ENCODE measurements at places on chromosomes 4 and X.

GRCh38 chr4:70768301-70768948 lies 46.7 kb downstream of the RUFY3 start:
- no peaks in the 10 kb centered on the region for H3K27me3 ChIP-seq
- peaks cover 4% of the 10 kb centered on the region for H3K4me1 ChIP-seq
- H3K4me3 ChIP-seq = no peak overlapping the region
- DNase-seq = no peak

- H3K4me3 ChIP-seq = no peak overlapping the region
- H3K27me3 ChIP-seq = no peaks in the 10 kb centered on the region
- no peak overlapping the region for H3K27ac ChIP-seq
- H3K4me1 ChIP-seq = no peaks in the 10 kb centered on the region
- H3K36me3 ChIP-seq = no peaks in the 10 kb centered on the region
These were observed 60.6 kb downstream of the CHRDL1 start for GRCh38 chrX:110734894-110735541.

DNA sequence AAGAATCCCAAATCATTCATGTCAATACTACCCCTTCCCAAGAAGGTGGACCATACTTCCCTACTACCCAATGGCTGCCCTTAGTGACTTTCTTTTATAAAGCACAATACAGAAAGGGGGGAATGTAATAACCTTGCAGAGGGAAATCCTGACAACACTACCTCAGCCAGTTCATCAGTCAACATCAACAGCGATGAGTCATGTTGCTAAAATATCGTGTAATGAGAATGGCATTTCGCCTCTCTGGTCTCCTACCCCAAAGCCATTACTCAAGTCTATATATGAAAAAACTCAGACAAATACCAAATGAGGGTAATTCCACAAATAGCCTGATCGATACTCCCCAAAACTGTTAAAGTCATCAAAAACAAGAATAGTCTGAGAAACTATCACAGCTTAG lies 3.3 kb upstream of the MAGEA8 start:
- no peak overlapping the region for H3K4me3 ChIP-seq
- H3K36me3 ChIP-seq = no peaks in the 10 kb centered on the region
- no peaks in the 10 kb centered on the region for H3K27me3 ChIP-seq
- H3K27ac ChIP-seq = no peak overlapping the region
- no peak for DNase-seq

GRCh38 chr4:39331191-39331590 lies 35.0 kb downstream of the RFC1 start:
- H3K27me3 ChIP-seq = no peaks in the 10 kb centered on the region
- H3K27ac ChIP-seq = no peak overlapping the region
- H3K4me3 ChIP-seq = no peak overlapping the region
- peaks cover 17% of the 10 kb centered on the region for H3K36me3 ChIP-seq

DNA sequence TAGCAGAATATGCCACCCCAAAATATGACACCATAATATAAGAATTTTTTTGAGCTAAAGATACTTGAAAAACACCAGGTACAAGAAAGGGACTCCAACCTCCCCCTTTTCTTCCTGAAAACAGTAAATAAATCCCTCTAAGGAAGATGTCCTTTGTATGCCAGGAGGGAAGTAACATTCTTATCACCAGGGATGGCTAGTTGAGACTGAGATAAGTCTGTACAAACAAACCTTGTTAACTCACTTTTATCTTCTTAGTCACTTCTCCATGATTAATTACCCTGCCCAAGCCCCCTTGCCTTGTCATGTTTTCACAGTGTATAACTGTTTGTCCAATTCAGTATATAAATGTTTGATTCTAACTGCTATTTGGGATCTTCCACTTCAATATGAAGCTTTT lies 888.0 kb downstream of the PCDH18 start:
- H3K4me3 ChIP-seq = no peak overlapping the region
- H3K4me1 ChIP-seq = no peaks in the 10 kb centered on the region
- no peaks in the 10 kb centered on the region for H3K27me3 ChIP-seq
- no peak for DNase-seq
- H3K36me3 ChIP-seq = no peaks in the 10 kb centered on the region

DNA sequence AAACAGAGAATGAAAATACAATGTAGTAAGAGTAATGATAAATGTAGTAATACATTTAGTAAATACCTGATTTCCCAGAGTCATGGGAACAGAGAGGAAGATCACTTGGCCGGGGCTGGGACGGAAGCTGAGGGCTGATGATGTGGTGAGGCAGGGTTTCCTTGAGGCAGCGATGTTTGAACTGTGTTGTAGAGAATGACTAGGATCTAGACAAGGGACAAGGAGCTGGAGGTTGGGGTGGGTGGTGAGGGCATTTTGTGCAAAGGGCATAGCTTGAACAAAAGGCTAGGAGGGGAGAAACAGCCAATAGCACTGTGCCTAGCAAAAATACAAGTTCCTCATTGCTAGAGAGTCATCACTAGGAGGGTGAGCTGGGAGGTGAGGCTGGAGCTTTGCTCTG lies 64.3 kb upstream of the RAPGEF2 start:
- H3K27ac ChIP-seq = no peak overlapping the region
- H3K27me3 ChIP-seq = peaks cover 20% of the 10 kb centered on the region
- H3K36me3 ChIP-seq = no peaks in the 10 kb centered on the region
- DNase-seq = no peak

DNA sequence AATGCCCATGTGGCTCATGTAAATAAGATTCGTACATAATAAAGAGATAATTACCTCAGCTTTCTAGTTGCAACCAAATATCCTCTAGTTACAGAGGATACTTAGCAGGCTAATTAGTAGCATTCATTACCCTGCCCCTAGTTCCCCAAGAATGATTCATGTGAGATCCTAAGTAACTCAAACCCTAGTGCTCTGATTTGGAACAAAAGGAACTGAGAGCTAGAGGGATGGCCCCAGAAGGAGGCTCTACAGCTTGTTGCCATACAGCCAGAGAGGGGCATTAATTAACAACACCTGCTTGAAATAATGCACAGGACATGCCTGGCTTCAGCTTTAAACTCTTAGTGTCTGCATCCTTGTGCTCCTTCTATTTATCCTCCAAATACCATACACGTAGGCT lies 32.6 kb upstream of the CBR4 start:
- H3K4me3 ChIP-seq = no peak overlapping the region
- no peaks in the 10 kb centered on the region for H3K36me3 ChIP-seq
- H3K27me3 ChIP-seq = peaks cover 1% of the 10 kb centered on the region
- no peaks in the 10 kb centered on the region for H3K4me1 ChIP-seq

GRCh38 chr4:33091961-33092360 lies 2371.8 kb downstream of the PCDH7 start:
- H3K27ac ChIP-seq = no peak overlapping the region
- H3K27me3 ChIP-seq = no peaks in the 10 kb centered on the region
- no peak overlapping the region for H3K4me3 ChIP-seq

GRCh38 chr4:187270154-187270553 lies 546.5 kb upstream of the FAT1 start:
- no peaks in the 10 kb centered on the region for H3K27me3 ChIP-seq
- no peak overlapping the region for H3K4me3 ChIP-seq

DNA sequence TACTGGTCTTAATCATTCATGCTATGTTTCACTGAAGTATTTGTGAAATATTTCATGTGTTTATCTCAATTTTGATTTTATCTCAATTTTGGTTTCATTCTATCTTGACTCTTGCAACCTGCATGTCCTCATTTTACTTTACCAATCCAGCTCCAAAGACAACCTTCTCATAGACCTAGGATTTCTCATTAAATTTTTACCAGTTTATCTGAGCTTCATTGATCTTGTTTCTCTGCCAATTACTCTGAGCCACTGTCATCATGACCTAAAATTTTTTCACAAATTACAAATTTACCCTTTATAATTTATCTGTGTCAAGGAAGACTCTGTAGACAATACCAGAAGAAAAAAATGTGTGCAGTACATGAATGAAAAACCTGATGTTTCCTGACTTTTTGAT lies 18.6 kb upstream of the UGT2B17 start:
- no peaks in the 10 kb centered on the region for H3K4me1 ChIP-seq
- H3K27me3 ChIP-seq = peaks cover 4% of the 10 kb centered on the region
- H3K4me3 ChIP-seq = no peak overlapping the region
- no peak for DNase-seq
- no peak overlapping the region for H3K27ac ChIP-seq
- no peaks in the 10 kb centered on the region for H3K36me3 ChIP-seq

GRCh38 chrX:138939038-138939437 lies 227.5 kb upstream of the FGF13 start:
- H3K27me3 ChIP-seq = no peaks in the 10 kb centered on the region
- H3K4me1 ChIP-seq = no peaks in the 10 kb centered on the region
- H3K27ac ChIP-seq = no peak overlapping the region
- H3K36me3 ChIP-seq = no peaks in the 10 kb centered on the region
- DNase-seq = no peak

- DNase-seq = peak; percentile 82
- H3K27ac ChIP-seq = peak overlapping the region; percentile 85
- peaks cover 2% of the 10 kb centered on the region for H3K36me3 ChIP-seq
- peaks cover 4% of the 10 kb centered on the region for H3K27me3 ChIP-seq
- no peak overlapping the region for H3K4me3 ChIP-seq
These were observed 64.6 kb upstream of the ENPP6 start for GRCh38 chr4:184282251-184282713.

GRCh38 chr4:105002278-105002677 lies 144.4 kb upstream of the TET2 start:
- no peaks in the 10 kb centered on the region for H3K4me1 ChIP-seq
- H3K36me3 ChIP-seq = no peaks in the 10 kb centered on the region
- no peak overlapping the region for H3K4me3 ChIP-seq
- H3K27ac ChIP-seq = no peak overlapping the region

GRCh38 chrX:19121898-19122640 lies at the start of gene ADGRG2:
Gene ADGRG2, minus strand, starts transcription at chrX:19122468. Its CDS starts 53,634 bp downstream, at chrX:19068834.
- H3K27ac ChIP-seq = no peak within 1 kb of the TSS
- no peaks in the 10 kb centered on the region for H3K36me3 ChIP-seq
- DNase-seq = no peak
- peaks cover 27% of the 10 kb centered on the region for H3K27me3 ChIP-seq

DNA sequence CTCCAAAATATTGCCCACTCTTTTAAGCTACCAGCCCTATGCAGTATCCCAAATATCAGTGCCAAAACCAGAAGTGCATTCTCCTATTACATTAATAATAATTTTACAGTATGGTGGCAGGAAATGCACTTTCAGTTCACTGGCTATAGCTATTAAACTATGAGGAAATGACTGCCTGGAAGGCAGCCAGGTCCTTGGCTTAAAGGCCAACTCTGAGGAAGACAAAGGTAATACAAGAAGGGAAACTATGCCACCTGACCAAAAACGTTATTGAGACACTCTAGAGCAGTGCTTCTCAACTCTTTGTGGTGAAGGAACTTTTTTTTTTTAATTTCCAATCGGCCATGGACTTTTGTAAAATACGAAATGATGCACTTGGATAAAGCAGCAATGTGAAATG lies 133.6 kb upstream of the VAMP7 start:
- no peak overlapping the region for H3K27ac ChIP-seq
- H3K27me3 ChIP-seq = no peaks in the 10 kb centered on the region
- no peak overlapping the region for H3K4me3 ChIP-seq
- H3K4me1 ChIP-seq = no peaks in the 10 kb centered on the region
- H3K36me3 ChIP-seq = peaks cover 1% of the 10 kb centered on the region
- DNase-seq = no peak

- no peak for DNase-seq
- H3K27me3 ChIP-seq = no peaks in the 10 kb centered on the region
- H3K36me3 ChIP-seq = no peaks in the 10 kb centered on the region
- no peak overlapping the region for H3K4me3 ChIP-seq
These were observed 91.1 kb upstream of the VEGFC start for GRCh38 chr4:176883681-176884418.

DNA sequence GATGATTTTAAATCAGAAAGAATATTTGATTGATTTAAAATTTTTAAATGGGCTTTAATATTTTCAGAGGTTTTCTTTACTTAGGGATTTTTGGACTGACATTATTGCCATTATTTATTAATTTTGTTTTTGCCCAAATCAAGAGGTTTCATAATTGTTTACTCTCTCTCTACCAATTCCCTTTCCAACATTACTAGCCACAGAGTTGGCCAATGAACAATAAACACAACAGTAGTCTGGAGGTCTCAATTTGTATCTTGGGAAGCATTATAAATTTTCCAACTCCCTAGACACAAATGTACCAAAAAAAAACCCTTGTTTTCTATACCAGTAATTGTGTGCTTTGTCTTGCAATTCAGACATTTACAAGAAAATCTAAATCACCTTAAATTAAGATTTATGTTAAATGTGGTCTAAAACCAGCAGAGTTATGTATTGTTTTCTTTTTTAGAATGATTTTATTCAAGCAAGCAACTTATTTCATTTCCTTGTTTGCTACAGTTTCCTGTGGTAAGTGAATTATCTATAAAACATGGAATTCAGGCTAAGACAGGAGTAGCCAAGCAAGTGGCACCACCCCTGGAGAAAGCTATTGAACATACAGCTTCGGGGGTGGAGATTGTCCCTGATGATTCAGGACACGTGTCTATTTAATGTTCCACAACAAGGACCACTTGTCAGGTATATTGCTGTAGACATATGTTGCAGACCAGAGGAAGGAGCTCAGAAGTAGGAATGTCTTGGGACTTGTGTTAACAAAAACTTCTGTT lies 622 bp downstream of the KLKB1 start:
- peaks cover 15% of the 10 kb centered on the region for H3K36me3 ChIP-seq
- H3K27me3 ChIP-seq = peaks cover 7% of the 10 kb centered on the region

GRCh38 chrX:9842541-9842940 lies 56.3 kb downstream of the SHROOM2 start:
- no peaks in the 10 kb centered on the region for H3K36me3 ChIP-seq
- no peak overlapping the region for H3K4me3 ChIP-seq
- peaks cover 13% of the 10 kb centered on the region for H3K27me3 ChIP-seq
- peaks cover 2% of the 10 kb centered on the region for H3K4me1 ChIP-seq
- no peak for DNase-seq

DNA sequence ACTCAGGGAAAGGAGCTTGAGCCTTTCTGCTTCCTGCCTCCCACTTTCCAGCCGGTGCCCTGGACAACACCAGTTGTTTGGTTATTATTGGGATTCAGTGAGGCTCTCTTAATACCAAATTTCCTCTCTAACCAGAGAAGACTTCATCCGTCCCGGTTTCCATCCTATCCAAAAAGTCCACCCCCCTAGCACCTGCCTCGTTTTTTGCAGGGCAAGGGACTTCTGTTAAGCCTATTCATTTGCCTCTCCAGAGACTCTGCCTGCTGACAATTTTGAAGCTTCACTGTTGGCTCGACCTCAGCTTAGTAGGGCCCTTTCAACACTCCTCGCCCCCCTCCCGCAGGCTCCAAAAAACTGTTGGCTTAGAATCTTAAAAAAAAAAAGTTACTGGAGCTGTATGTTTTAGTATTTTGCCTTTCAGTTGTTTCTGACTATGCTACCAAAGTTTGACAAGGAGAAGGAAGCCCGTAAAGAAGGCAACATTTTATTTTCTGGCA lies 779 bp upstream of the PRSS12 start:
- H3K4me1 ChIP-seq = peaks cover 14% of the 10 kb centered on the region
- no peak for DNase-seq
- peak overlapping the region; percentile 42 for H3K4me3 ChIP-seq
- no peak overlapping the region for H3K27ac ChIP-seq

DNA sequence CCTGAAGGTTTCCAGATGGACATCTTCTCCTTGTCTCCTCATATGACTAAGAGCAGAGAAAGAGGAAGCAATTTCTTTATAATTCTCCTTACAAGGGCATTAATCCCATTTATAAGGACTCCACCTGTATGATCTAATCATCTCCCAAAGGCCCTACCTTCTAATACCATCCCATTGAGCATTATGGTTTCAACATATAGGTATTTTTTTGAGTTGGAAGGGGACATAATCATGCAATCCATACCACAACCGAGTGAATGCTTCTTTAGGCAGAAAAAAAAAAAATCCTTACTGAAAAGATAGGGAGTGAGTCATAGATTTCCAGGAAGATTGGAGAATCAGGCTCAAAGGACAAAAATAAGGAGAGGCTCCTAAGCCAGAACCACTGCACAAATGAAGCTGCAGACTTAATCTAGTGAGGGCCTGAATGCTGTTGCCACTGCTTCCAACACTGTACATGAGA lies 312.5 kb upstream of the HS3ST1 start:
- no peak overlapping the region for H3K4me3 ChIP-seq
- H3K27ac ChIP-seq = no peak overlapping the region
